ENCODE measurements at places on chromosomes 13 and 19. TPM values are rescaled to one million over a fixed set of nuclear protein-coding genes. Genes with fewer than 3 reads are reported as not detected.

GRCh38 chr13:106117035-106117434, 418.4 kb downstream of the EFNB2 start:
- no peak for DNase-seq

GRCh38 chr13:95156208-95156607, 145.0 kb downstream of the ABCC4 start:
- DNase-seq, result no peak

GRCh38 chr13:51802631-51803418, 1.1 kb downstream of the DHRS12 start:
- no peak for DNase-seq

- no peak for DNase-seq
Observed at GRCh38 chr13:113791761-113792160, 32.7 kb downstream of the TMEM255B start.

GRCh38 chr19:19627621-19628500, at the start of gene LPAR2:
Gene LPAR2 (minus strand): TSS chr19:19628220. CDS start chr19:19627275, 945 bp downstream.
- no peak for DNase-seq

DNA sequence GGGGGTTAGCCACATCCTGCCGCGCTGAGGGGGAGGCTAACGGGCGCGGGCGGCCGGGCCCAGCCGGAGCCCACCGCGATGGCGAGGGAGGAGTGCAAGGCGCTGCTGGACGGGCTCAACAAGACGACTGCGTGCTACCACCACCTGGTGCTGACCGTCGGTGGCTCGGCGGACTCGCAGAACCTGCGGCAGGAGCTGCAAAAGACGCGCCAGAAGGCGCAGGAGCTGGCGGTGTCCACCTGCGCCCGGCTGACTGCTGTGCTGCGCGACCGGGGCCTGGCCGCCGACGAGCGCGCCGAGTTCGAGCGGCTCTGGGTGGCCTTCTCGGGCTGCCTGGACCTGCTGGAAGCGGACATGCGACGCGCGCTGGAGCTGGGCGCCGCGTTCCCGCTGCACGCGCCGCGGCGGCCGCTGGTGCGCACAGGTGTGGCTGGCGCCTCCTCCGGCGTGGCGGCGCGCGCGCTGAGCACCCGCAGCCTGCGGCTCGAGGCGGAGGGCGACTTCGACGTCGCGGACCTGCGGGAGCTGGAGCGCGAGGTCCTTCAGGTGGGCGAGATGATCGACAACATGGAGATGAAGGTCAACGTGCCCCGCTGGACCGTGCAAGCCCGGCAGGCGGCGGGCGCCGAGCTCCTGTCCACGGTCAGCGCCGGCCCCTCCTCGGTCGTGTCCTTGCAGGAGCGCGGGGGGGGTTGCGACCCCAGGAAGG, 692 bp downstream of the RGS9BP start:
- DNase-seq, result no peak

DNA sequence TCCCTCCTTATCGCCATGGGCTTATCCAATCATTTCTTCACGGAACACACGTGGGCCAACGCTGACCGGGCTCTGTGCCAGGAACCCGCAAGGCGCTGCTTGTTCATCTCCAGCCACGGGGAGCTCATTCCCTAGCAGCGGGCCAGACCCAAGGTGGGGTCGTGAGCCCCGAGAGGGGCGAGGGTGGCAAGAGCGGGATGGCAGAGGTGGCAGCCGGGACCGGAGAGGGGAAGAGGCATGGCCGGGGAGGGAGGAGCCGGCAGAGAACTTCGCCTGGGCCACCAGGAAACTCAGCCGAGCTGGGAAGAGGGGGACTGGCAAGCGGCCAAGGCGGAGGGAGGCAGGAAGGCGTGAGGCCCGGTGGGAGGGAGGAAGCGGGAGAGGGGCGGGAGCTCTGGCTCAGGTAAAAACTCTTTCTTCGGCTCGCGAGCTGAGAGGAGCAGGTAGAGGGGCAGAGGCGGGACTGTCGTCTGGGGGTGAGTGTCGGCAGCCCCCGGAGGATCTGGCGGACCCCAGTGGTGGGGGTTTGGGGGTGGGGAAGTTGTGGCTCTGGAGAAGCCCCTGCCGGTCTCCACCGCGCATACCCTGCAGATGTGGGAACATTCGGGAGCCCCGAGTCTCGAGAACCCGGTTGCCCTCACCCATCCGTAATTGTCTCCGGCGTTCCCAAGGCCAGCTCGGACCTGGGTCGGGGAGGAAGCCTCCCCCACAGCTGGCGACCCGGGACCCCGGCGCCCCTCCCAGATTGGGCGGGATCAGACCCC, at the start of gene B3GNT3:
B3GNT3 (plus strand) TSS at position 408 of the 764 bp plus-strand sequence. CDS start 12,670 bp downstream, outside the sequence.
- no peak for DNase-seq

DNA sequence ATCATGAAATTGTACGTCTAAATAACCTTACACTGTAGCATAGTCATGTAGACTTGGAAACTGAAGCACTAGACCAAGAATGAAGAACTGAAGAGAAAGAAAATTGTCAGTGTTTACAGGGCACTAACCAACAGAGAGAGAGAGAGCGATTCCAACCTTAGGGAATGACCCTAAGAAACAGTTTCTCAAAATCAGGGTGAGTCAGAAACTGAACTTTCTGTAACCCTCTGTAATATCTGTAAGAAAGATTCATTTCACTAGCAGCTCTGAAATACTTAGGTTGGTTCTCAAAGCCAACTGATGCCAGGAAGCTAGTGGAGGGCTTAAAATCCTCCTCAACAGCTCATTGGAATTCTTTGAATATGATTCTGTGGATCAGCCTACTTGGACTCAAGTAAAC, 936.9 kb downstream of the EFNB2 start:
- DNase-seq, result peak; percentile 77

GRCh38 chr13:33349986-33350826, 64.7 kb upstream of the STARD13 start:
- no peak for DNase-seq

DNA sequence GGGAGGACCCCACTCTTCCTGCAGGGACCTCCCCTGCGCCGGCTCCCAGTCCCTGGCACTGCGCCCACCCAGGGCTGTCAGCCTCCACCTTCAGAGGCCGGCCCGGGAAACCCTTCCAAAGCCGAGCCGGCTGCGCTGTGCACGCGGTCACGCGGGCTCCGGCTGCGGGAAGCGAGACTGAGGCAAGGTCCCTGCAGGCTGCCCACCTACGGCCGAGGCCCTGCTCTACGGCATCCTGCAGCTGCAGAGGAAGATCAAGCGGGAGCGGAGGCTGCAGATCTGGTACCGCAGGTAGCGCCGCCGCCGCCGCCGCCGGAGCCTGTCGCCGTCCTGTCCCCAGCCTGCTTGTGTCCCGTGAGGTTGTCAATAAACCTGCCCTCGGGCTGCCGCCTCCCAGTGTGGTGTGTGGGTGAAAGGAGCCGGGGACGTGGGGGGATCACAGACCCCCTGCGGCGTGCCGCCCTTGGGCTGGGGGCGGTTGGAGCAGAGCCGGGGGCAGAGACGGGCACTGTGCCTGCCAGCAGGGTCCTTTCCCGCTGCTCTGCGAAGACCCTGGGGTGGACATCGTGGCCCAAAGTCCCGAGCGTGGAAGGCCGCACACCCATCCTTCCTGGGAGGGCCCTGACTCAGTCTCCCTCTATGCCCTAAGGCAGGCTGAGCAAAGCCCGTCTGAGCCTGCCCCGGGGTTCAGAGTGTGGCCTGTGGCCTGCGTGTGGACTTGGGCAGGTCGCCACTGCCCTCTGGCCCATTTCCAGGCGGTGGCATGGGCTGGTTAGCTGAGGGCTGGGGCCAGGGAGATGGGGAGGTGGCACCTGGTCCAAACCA, 5.9 kb downstream of the GAMT start:
- no peak for DNase-seq

- no peak for DNase-seq
Observed at GRCh38 chr19:48308631-48309586, 16.4 kb upstream of the EMP3 start.

DNA sequence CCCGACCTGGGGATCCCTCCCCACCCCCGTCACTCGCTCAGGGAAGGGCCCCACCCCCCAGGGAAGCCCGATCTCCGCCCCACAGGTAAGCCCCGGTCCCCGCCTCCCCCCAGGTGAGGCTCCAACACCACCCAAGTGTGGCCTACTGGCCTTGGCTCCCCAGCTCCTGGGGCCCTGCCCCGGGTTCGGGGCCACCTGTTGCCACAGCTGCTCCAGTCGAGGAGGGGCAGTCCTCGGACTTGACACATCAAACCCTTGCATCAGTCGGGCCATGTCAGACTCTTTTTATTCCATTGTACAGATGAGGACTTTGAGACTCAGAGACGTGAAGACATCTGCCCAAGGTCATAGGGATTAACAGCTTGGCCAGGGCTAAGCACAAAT, 512 bp downstream of the CC2D1A start:
- DNase-seq, result no peak

DNA sequence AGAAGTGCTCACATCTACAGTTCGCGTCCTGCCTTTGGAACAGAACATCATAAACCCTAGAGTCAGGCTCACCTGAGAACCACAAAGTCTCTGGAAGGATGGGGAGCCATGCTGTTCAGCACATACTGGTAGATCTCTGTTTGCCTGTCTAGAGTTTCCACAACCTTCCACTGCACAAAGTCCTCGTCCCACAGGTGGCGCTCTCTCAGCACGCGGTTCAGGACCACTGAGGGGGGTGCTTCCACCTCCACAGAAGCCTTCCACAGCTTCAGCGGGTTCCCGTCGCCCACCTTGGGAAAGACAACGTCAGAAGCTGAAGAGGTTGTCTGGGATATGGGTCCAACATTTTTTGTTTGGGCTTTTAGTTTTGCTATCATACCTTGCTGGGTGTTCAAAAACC, 93.6 kb downstream of the KL start:
- DNase-seq, result no peak

DNA sequence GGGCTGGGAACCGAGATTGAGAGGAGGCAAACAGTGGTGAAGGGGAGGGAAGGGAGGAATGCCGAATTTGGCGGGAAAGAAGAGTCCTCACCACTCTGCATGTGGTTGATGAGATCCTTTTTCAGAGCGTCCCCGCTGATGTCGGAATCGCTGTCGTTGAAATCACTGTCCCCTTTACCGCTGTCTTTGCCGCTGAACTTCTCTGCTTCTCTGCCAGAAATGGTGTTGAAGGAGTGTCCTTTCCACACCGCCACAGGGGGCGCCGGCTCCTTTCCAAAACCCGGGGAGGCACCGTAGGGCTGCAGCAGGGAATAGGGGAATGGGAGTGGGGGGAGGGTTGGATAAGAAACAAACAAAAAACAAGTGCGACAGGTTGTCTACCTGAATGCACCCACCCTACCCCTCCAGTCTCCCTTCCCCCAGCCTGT, 3.1 kb downstream of the PCDH8 start:
- DNase-seq, result no peak

GRCh38 chr13:40670307-40670706, 3.9 kb upstream of the FOXO1 start:
- no peak for DNase-seq

DNA sequence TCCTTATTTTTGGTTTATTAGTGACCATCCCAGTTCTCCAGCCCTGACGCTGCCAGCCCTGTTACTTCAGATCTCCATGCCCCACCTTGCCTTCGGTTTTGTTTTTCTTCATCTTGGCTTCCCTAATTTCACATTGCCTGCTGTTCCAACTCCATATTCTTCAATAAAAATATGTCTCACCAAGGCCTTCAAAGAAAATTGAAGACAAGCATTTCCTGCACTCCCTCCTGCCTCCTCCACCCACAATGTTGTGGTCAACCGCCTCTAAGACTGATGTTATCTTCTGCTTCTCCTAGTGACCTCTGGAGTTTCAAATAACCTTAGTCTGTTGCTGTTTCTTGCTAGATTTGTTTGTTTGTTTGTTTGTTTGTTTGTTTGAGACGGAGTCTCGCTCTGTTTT, 14.6 kb downstream of the PLD3 start:
- no peak for DNase-seq

GRCh38 chr13:19967621-19968020, 9.1 kb downstream of the ZMYM2 start:
- DNase-seq, result no peak

- no peak for DNase-seq
Observed at GRCh38 chr19:28831462-28831861, 381.5 kb downstream of the UQCRFS1 start.

DNA sequence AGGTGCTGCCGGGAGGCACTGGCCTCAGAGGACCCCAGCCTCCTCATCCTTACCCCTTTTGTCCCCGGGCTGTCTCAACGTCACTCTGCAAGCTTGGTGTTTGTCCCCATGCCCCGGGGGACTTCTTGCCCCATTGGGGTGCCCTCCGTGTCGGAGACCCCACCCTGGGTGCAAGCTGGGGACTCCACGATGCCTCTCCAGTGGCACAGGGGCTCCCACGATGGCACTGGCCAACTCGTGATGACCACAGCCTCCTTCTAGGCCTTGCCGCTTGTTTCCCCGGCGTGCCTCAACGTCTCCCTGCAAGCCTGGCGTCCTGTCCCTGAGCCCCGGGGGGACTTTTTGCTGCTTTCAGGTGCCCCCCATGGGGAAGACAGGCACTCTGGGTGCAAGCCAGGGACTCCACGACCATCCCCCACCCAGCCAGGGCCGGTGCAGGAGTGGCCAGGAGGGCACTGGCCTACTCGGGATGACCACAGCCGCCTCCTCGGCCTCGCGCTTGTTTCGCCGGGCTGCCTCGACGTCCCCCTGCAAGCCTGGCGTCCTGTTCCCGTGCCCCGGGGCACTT, 237.0 kb downstream of the TUBA3C start:
- no peak for DNase-seq

GRCh38 chr19:5585461-5586299, 17.9 kb upstream of the TINCR start:
- DNase-seq, result no peak

DNA sequence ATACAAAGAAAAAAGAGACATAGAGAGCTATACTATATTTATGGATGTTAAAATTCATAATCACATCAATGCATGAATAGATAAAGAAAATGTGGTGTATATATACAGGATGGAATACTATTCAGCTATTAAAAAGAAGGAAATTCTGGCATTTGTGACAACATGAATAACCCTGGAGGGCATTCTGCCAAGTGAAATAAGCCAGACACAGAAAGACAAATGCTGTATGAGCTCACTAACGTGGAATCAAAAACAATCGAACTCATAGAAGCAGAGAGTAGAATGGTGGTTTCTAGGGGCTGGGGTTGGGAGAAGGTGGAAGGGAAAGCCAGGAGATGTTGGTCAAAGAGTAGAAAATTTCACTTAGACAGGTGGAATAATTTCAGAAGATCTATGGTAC, 24.0 kb downstream of the UTP14C start:
- DNase-seq, result no peak

DNA sequence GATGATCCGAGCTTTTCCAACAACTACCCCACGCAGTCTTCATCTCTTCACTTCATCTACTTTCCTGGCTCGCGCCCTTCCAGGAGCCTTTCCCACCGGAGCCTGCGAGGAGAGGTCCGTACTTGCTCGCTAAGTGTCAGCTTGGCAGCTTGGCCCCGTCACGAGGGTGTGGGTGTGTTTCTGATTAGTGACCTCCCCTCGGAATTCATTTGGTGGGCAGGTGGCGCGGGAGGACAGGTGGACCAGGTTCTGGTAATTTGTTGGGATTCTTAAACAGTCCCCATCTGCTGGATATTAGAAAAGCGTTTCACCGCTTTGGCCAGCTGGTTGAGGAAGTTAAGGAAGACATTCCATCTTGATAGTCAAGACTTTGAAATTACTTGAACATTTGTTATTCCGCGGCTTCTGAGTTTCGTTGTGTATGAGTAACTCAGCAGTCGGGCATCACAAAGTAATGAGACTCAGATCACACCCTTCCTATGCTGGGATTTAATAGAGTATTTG, 515 bp downstream of the UFM1 start:
- DNase-seq, result peak; percentile 20

GRCh38 chr13:42492372-42492920, 81.5 kb upstream of the TNFSF11 start:
- no peak for DNase-seq

- DNase-seq, result no peak
Observed at GRCh38 chr13:27869436-27870095, 50.2 kb upstream of the PDX1 start.

PRRG2 gene
- 1.0 TPM for total RNA-seq

ZBTB7A gene
- 22.1 TPM for total RNA-seq

ZNF431 gene
- total RNA-seq, result 2.9 TPM

THSD1 gene
- total RNA-seq, result 19.2 TPM

SERPINE3 gene
- 0.07 TPM for total RNA-seq

ZNF541 gene
- total RNA-seq, result not detected

SLC1A6 gene
- total RNA-seq, result not detected
